ENCODE measurements at places on chromosomes 16 and 17.

- DNase-seq, result no peak
Observed at GRCh38 chr16:22210285-22210684, 4.2 kb downstream of the EEF2K start.

GRCh38 chr17:8794636-8795035 lies 4.5 kb downstream of the MFSD6L start:
- no peak for DNase-seq

DNA sequence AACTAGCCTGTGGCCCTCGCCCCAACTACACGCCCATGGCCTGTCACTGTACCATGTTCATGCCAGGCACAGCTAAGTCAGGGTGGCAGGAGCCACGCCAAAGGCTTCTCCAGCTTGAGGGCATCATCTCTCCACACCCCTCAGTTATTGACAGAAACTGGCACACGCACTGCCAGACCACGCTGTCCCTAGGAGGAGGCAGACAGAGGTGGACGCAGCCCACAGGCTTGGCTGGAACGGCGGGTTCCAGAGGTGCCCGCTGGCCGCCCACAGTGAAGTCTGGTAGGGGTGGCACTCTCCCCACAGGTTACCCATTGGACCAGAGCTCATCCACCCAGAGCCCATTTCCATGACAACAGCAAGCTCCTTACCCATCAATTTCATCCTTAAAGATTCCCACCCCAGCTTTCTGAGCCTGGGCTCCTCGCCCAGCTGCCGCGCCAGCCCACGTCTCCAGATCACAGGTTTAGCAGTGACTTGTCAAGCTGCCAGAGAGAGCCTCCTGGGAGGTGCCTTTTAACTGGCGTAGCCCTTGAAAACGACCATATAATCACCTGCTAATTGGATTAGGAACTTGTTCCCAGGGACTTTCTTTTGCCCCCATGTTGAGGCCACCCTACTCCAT lies 27.9 kb downstream of the RPRML start:
- DNase-seq, result no peak

GRCh38 chr16:80752541-80752940 lies 51.9 kb downstream of the CDYL2 start:
- DNase-seq, result no peak
